ENCODE measurements at places on chromosomes 11 and 22.

DNA sequence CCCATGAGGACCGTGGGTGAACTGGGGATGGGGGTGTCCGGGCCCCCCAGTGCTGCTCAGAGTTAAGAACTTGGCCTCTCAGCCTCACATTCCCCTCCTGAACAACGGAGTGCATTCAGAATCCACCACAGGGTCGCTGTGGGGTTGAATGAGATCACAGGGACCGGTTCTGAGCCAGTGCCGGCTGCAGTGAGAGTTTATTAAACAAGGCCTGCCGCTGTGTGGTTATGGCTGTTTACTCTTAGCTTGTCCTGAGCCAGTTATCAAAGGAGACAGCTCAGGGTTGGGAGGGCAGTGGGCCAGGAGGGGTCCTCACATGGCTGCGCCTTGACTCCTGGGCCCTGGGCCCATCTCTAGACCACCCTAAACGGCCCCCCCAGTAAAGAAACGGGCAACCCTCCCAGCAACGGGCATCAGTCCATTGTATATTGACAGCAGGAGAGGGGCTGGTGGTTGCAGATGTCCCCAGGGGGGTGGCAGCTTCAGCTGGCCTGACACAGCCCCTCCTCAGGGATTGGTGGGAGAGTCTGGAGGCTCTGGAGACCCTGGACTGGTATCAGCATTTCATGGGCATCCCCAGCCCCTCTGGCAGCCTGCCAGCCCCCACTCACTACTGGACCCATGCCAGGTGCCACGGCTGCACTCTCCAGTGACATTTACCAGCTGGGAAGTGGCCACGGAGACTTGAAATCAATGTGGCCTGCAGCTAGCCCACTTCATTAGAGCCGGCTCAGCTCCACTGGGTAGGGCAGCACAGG, 15.1 kb upstream of the CABP7 start:
- DNase-seq, result peak; percentile 93

DNA sequence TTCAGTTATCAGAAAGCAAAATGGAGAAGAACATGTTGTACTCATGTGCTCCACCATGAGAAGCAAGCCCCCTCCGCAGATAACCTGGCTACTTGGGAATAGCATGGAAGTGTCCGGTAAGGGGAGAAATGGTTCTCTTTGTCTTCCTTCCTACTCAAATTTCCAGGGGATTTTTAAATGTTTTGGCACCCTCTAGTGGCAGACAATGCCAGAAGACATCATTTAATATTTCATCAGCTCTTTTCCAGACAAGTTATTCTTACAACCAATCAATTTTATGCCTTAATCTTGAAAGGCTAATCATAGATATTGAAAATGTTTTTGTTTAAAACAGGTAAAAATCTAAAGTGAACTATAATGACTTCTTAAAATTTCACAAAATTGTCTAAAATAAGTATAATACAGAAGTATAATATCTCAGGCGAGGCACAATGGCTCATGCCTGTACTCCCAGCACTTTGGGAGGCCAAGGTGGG, 15.7 kb downstream of the CRTAM start:
- DNase-seq, result peak; percentile 69

- DNase-seq, result no peak
These were observed 113.6 kb downstream of the SIK3 start for GRCh38 chr11:116984589-116984988.

GRCh38 chr11:16921019-16921418, 93.2 kb downstream of the PLEKHA7 start:
- no peak for DNase-seq

- peak; percentile 72 for DNase-seq
These were observed 40.0 kb downstream of the TPCN2 start for GRCh38 chr11:69088676-69089146.

- no peak for DNase-seq
These were observed 263 bp downstream of the EHD1 start for GRCh38 chr11:64878223-64878493.

DNA sequence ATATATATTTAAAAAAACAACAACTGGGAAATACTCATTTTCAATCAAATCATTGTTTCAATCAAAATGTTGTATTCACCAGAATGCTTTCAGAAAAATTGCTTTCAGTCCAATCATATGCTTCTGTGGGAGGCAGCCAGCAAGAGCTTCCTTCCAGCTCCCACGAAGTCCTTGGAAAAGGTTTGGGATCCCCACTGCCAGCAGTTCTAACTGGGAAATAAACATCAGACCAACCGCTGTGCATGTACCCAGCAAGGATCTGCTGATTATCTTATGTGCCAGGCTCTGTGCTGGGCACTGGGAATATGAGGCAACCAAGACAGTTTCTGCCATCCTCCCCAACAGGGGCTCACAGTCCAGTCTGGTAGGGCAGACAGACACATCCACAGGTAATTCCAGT, 10.8 kb downstream of the RPS13 start:
- DNase-seq, result no peak

DNA sequence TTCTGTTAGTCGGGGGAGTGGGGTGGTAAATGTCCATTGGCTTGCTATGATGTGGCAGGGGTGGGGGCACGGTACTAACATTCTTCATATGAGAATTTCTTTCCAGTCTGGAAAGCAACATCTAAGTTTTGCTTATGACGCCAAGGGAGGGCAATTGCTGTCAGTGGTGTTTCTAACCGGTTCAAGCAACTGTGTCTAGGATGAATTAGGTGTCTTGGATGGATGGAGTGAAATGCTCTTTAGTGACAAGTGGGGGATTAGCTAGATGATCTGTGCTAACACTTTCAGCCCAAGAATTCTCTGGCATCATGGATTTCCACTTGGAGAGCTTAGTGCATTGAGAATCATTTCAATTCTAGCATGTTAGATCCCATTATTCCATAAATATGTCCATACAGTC, 262.6 kb upstream of the SORL1-AS1 start:
- DNase-seq, result no peak

DNA sequence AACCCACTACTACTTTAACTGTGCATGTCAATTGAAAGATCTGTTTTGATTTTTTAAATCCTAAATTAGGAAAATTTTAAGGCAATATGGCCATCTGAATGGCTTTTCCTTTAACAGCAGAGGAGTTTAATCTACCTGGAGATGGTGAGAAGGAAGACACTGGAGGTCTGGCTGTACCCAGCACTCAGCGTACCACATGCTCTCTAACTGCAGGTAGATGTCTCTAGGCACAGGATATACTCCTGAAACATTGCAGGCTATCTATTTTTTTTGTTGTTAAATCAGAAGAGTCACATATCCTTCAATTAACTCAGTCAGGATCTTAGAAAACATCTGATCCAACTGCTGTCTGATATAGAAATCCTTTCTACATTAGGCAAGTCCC, 17.3 kb upstream of the CASTOR1 start:
- no peak for DNase-seq

DNA sequence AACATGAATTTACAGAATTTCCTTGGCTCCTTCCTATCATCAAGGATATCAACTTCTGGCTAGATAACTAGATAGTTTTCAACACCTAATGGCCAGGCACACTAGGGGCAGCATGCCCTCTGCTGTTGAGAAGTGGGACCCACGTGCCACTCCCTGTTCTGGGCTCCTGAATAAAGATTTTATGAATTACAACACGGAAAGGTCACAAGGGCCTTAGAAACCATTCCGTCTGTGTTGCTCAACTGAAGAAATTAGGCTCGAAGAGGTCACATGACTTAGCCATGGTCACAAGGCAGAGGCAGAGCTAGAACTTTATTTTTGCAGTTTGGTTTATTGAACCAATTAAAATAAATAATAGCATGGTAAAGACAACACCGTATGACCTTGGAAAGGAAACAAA, 36.0 kb downstream of the PRCP start:
- DNase-seq, result peak; percentile 18

GRCh38 chr11:44950031-44950624, 555 bp downstream of the TP53I11 start:
- DNase-seq, result no peak

DNA sequence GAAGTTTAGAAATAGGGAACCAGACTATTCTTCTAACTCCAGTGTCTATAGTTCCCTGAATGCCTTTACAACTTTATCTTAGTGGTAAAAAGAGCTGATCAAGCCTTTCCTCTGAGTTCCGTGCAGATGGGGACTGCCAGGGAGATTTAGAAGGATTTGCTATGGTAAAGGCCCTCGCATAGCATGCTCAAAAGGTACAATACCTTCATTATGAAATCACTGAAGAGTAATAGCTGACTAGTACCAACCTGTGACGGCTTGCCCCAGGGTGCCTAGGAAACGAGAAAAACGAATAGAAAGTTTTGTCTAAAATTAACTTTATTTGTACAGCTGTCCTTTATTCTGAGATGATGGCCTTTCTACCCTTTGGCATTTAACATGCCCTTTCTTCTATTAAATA, 150.1 kb upstream of the ARHGAP42 start:
- DNase-seq, result no peak

DNA sequence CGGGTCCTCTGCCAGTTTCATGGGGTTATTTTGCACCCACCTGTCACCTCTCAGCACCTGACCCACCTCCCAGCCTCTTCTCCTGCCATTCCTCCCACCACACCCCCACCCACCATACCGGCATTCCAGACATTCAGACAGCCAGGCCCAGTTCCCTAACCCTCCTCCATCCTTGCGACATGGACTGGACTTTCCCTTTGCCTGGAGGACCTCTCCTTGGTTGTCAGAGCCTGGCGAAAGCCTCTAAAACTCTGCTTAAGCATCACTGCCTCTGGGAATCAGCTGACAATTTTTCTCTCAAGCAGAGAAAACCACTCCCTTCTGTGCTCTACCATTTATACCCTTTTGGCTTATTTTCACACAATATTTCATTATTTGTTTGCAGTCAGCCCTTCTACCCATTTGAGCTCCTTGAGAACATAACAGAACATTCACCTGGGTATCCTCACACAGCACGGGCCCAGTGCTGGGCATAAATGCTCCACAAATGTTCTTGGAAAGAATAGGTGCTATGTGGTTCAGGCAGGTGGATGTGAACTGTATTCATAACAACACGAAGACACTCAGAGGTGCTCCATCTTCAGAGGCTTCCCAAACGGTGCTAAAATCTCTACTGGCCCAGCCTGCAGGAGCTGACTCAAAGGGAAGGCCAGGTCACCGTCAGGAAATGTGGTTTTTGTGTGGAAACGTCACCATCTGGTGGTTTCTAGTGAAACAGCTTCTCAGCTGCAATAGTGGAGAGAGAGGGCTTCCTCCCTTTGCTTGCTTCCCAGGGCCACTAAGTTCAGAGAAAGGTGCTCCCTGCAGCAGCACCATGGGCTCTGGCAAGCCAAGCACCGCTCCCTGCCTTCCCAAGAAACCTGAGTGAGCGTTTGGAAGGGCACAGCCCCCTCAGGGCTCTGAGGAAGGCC, 10.4 kb downstream of the SPATA19 start:
- DNase-seq, result peak; percentile 72

DNA sequence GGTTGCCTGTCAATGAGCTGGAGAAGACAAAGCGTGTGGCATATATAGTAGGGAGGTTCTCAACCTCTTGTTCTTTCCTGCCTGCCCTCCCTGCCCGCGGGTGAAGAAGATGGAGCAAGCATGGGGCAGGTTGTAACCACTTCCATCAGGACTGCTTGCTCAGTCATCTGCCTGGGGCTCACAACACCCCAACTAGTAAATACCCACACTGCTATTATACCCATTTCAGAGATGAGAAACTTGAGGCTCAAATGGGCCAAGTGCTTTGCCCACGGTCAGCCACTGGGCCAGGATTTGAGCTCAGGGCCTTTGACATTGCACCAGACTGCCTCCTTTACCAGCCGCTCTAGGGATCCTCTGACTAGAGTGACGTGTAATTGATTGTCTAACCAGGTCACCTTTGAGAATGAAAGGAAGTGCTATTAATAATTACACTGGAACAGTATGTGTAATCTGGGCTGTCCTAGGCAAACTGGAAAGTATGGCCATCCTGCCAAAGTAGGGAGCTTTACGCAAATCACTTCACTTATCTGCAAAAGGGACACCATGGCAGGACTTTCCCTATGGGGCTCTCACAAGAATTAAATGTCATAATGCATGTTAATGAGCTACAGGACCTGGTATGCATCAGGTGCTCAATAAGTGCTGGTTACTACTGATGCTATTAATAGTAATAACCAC, 2.8 kb upstream of the CDC42EP1 start:
- DNase-seq, result no peak

DNA sequence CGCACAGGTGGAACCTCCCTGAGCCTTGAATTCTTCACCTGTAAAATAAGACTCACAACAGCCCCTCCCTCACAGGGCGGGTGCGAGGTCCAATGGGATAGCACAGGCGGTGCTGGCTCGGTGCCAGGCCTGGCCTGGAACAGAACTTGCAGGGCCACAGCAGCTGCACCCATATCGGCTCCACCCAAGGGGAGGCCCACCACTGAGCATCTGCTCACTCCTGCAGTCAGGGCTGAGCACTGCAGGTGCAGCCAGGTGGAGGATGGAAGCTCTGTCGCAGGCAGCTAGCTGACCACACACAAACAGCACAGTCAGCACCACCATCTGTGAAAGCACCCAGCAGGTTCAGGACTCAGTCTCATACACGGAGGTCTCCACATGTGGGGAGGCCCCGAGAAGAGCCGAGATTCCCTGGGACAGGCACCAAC, 19.6 kb downstream of the VPS37C start:
- DNase-seq, result peak; percentile 25

GRCh38 chr11:46119352-46120216, 1.7 kb downstream of the PHF21A start:
- peak; percentile 28 for DNase-seq

DNA sequence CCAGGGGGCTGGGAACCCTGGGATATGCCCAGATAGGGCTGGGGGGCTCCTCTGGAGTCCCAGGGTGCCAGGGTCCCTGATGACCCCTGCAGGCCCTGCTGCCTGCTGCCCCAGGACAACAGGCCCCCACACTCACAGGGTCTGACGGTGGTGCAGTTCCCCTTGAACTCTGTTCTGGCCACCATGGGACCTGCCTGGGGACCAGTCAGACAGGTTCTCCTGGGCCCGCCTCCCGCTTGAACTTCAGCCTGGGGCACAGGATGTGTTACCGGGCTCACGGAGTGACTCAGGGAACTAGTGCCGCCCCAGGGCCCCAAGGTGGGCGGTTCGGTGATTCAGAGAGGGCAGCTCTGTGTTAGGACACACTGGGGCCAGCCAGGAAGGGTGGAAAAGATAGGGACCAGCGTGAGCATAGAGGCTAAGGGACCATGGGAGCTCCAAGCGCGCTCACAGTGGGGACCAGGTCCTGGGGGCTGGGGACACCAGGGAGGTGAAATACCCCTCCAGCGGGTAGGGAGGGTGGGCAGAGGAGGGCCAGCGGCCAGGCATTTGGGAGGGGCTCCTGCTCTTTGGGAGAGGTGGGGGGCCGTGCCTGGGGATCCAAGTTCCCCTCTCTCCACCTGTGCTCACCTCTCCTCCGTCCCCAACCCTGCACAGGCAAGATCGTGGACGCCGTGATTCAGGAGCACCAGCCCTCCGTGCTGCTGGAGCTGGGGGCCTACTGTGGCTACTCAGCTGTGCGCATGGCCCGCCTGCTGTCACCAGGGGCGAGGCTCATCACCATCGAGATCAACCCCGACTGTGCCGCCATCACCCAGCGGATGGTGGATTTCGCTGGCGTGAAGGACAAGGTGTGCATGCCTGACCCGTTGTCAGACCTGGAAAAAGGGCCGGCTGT, 21.5 kb upstream of the TXNRD2 start:
- DNase-seq, result no peak

Data from NCI-H1092 (cell line).